Osteoblast (primary cell): ENCODE measurements at places on chromosomes 1 and 21. TPM values are rescaled to one million over a fixed set of nuclear protein-coding genes. Genes with fewer than 3 reads are reported as not detected.

DNA sequence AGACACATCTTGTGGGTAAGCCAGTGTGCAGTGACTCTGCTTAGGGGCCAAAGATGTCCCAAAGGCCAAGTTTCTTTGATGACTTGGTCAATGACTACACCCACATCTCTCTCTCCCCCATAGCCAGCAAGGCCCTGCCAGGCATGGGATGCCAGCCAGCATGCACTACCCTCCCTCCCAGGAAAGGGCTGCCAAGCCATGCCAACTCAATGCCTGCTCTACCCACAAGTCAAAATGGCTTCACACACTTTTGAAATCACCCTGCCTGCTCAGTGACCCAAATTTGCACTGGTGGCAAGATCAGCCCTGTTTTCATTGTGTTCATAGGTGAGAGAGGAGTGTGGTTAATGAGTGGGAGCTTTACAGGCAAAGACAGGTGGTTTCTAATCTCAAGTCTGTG lies 112.5 kb downstream of the MATN1 start:
- no peak for DNase-seq

CDCP2 gene
- total RNA-seq: not detected in 2 replicates

GRCh38 chr21:25456672-25457071 lies 150.6 kb downstream of the MRPL39 start:
- DNase-seq: peak; percentile 27

DNA sequence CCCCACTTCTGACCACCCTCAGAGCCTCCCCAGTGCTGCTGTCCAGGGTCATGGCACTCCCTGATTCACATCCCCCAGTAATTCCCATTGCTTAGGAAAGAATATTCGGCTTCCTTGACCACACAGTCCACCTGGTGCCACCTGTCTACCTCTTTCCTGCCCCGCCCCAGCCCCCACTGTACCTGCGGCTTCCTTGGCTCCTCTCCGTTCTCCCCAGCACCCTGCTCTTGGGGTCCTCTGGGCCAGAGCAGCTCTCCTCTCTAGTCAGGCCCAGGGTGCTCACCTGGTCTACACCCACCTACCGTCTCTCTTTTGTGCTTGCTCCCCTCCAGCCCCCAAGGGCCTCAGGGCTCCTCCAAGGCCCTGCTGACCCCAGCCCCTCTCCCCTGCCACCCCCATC lies 142.6 kb downstream of the PEX14 start:
- DNase-seq: no peak

- DNase-seq: peak; percentile 78
Observed at GRCh38 chr1:161096015-161096414, 2.1 kb upstream of the KLHDC9 start.

CFHR2 gene
- total RNA-seq: not detected in 2 replicates

- no peak for DNase-seq
Observed at GRCh38 chr1:220917535-220918209, 38.4 kb downstream of the HLX start.

AMY1B gene
- total RNA-seq: not detected in 2 replicates

TMEM9 gene
- total RNA-seq: 38.9 and 45.6 TPM in 2 replicates

GRCh38 chr1:38455829-38456530 lies 403.6 kb downstream of the RRAGC start:
- DNase-seq: no peak

DNA sequence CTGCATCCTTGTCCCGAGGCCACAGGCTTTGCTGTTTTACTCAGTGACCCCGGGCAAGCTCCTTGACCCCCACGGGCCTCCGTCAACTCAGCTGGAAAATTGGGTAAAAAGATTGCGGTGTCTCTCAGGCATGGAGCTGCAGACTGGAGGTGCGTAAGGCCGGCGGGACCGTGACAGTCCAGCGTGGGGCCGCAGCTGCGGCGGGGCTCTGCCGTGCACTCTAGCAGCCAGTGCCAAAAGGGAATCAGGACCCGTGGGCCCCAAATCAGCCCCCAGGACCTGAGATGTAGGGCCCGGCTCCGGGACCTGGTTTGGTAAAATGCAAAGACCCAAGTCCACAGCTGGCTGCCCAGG lies 158.3 kb downstream of the PRDM16 start:
- DNase-seq: peak; percentile 87

- DNase-seq: peak; percentile 11
Observed at GRCh38 chr1:243796016-243796415, 54.0 kb downstream of the AKT3 start.

- DNase-seq: no peak
Observed at GRCh38 chr1:234897390-234897749, 231.3 kb downstream of the TOMM20 start.

DNA sequence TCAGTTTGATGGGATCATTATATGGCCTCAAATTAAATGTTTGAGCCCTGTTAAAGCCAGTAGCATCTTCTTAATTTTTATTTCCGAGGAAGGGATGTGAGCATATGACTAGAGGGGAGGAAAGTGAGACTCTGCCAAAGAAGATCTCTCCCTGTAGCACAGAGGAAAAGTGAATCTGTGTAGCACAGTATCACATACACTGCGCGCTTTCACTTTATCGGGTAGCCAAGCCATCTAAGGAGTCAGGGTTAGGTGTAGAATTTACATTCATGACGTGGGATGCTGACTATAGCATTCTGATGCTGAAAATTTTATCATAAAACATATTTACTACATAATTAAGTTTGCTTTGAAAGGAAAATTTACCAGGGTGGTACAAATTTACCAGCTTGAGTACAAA lies 24.0 kb downstream of the LRRC8D start:
- no peak for DNase-seq
